Immature natural killer cell (primary cell): ENCODE measurements at places on chromosomes 5 and 9.
A peak's percentile ranks its signal among the peaks of the same experiment; 100 is the strongest.

DNA sequence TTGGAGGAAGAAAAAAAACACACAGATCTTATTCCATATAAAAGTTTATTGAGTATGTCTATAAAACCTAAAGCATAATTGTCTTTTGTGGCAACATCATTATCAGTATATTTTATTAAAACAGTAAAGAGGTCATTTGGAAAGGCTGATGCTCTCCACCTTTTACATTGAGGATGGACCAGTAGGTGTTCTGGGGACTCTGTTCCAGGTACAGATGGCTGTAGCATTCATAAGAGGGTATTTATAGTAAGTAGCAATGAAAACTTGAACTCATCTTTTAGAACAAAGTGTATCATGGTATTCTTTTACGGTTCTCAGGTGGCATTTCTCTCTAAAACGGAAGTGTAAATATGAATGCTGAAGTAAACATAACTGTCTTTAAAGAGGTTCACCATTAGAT, 1.8 kb downstream of the GABRA6 start:
- DNase-seq, result no peak

DNA sequence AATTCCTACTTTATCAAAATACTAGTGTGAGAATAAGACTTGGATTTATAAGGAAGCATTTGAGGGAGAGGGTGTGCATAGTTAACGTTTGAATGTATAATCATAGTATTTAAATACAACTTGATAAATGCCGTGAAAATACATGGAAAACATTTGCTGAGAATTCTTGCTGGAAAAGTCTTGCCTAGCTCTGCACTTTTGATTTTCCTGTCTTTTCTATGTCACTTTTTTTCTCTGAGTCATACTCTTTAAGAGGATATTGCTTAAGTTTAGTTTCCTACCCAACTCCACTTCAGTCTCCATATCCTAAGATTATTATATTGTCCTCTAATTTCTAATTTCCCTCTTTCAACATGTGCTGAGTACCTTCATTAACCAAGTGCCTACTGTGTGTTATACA, 616.6 kb upstream of the SEMA6A start:
- DNase-seq, result no peak

- DNase-seq, result no peak
Observed at GRCh38 chr9:9791611-9792010, 821.2 kb downstream of the PTPRD start.

DNA sequence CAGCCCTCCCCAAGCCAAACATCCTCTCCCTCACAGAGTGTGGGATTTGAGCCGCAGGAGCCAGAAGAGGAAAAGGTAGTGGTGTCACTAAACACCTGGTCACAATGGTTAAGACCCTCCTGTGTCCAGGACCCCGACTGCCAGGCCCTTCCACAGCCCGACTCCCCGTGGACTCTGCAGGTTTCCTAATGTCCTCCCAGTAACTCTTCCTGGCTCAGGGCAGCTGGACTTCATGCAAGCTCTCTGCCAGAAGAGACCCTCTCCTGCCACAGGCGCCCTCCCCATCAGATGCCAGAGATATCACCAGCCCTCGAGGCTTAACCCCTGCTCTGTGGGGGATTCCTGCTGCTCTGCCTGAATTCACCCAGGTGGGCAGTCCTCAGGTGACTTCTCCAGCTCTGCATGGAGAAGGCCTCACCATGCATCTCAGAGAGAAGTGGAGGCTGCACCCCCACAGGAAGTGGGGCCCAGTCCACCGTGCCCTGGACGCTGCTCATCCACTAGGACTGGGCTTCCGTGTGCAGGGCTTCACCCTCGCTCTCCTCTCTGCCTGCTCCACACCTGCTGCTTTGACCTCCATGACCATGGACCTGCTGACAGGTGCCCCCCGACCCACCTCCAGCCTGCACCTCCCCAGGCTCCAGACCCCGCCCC, 111.2 kb downstream of the ADAMTS2 start:
- no peak for DNase-seq

DNA sequence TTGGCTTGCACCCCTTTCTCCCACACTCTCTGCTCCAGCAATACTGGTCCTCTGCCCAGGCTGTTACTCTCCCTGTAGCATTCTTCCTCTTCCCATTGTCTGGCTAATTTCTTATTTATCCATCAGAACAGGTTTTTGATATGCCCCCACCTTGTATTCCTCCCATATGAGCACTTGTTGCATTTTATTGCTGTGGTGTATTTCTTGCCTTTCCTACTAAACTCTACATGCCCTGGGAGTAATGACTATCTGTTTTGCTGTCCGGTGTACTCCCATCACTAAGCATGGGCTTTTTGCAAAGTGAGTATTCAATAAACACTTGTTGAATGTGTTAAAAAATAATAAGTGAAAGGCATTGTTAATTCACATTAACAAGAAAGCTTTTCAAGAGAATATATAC, 104.3 kb upstream of the RANBP3L start:
- DNase-seq, result no peak

DNA sequence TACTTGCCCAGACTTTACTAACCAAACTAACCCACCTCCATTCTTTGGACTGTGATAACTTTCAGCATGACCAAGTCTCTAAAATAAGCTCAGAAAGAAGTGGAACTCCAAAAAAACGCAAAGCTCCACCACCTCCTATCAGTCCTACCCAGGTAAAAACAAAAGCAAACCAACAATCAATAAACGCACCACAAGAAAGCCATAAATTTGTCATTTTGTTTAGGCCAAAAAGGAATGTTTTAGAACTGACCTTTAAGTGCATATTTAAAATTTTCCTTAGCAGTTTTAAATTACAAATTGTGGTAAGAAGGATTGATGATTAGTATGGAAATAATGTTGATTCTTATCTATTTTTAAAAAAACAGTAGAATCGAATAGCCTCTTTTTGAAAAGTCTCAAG, 25.5 kb upstream of the TTC23L start:
- DNase-seq, result no peak

DNA sequence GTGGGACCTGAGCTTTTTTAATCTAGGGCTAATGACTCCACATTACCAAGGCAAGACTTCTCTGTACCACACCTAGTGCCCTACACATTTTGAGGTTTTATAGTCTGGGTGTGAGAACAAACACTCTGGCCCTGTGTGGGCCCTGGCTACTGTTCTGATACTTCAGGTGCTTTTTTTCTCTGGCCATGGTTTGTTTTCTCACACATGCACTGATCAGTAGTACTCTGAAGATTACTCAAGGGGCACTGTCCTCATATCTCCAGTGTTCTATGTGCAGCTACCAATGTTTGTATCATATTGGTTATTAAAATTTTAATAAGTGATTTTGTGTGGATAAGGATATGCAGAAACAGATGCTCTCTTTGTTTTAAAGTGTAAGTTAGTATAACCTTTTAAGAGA, 5.9 kb upstream of the C9orf40 start:
- no peak for DNase-seq

DNA sequence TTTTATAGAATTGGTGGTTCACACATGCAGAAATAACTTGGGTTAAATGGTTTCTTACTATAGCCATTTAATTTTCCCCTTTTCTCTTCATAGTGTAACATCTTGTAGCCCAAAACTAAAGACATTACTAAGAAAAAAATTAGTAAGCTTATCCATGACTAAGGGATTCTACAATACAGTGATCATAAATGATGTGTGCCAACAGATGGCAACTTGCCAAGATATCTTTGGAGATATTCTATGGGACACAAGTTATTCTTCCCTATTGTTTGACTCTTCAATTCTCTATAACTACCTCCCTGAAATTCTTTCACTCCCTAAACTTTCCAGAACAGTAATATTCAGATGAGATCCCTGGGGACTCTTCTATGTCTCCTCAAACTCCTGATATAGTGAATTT, 580.6 kb downstream of the PTPRD start:
- DNase-seq, result no peak

GRCh38 chr9:106307670-106308069, 555.3 kb upstream of the ZNF462 start:
- DNase-seq, result no peak

DNA sequence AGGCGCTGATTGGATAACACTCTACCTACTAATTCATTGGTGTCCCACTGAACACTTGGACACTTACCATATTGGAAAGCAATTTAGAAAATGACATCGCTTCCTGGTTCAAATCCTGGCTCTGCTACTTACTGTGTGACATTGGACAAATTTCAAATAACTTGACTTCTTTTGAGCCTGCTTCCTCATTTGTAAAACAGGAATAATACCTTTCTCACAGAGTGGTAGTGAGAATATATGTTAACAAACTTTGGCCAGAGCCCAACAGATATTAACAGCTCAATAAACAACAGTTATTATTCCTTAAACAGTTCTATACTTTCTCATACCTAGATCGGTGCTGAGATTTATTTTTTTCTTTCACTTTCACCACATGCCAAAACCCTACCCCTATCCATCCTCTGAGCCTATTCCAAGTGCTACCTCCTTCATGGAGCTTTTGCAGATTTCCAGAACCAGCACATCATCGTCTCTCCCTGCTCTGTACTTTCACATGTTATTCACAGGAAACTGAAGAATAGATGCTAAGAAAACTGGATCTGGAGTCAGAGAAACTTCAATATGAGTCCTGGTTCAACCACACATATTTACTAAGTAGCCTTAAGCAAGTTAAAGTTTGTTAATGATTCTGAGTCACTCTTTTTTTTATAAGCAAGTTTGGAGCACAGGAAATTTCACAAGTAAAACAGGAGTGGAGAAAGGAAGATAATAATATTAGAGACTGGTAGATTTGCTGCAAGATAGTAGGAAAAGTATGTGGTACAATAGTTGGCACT, 92.3 kb downstream of the STRBP start:
- no peak for DNase-seq

- DNase-seq, result no peak
Observed at GRCh38 chr5:13218518-13218917, 726.0 kb downstream of the DNAH5 start.

DNA sequence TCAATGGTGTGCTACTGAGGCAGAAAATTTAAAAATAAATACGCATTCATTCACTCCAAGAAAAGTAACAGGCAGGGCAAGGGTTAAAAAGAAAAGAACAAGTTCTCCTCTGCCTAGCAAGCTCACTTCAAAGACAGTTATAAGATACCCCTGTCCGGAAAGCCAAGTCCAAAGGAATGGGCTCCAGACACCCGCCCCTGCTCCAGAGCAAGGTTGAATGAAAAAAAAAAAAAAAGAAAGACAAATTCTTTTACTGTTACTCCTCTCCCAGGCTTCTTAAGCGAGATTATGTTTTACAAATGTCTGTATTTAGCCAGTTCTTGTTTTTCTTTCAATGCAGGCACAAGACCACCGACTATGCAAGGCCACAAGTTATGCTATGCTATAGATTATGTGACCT, 9.1 kb upstream of the ANXA2R start:
- no peak for DNase-seq

- no peak for DNase-seq
Observed at GRCh38 chr5:89320421-89321277, 437.7 kb upstream of the MEF2C start.

DNA sequence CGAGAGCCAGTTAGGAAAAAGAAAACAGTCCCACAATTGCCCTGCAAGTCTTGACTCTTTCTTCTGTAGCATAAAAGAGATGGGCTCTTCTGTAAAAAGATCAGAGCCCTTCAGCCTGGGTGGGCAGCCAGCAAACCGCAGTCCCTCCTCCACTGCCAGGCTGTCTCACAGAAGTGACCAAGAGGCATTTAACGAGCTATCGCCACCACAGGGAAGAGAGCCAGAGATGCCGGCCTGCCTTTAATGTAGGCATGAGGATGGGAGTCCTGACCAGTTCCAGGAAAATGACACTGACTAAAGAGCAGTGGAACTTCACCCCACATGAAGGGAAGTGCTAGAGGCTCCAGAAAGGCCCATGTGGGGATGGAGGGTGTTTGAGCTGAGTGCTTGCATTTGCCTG, 264.6 kb downstream of the NDUFS4 start:
- DNase-seq, result no peak

- no peak for DNase-seq
Observed at GRCh38 chr9:98833090-98833956, 25.9 kb downstream of the GALNT12 start.

- no peak for DNase-seq
Observed at GRCh38 chr5:4424895-4425294, 715.2 kb upstream of the ADAMTS16 start.

- peak; percentile 32 for DNase-seq
Observed at GRCh38 chr9:84002344-84002743, 21.7 kb downstream of the RMI1 start.
